Ammon's horn (tissue), 1 donor: ENCODE measurements at places on chromosomes 4 and X.

DNA sequence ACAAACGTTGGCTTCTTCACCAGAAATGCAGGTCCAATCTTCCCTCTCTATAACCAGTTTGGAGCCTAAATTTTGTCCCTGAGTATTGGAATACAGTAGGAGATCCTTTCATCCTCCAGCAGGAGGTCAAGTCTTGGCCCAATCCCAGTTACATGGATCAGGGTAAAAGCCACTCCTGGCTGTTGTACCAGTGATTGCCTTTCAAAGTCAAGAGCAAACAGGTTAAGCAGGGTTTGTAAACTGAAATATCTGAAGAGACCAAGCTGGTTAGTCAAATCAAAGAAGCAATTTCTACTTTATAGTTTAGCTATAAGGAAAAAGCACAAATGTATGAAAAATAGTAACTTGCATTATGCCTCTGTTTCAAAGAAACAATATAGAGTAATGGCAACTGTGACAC lies 329.4 kb downstream of the NAF1 start:
- DNase-seq: no peak

- no peak for DNase-seq
These were observed 29.3 kb upstream of the GPR101 start for GRCh38 chrX:137062915-137063617.

DNA sequence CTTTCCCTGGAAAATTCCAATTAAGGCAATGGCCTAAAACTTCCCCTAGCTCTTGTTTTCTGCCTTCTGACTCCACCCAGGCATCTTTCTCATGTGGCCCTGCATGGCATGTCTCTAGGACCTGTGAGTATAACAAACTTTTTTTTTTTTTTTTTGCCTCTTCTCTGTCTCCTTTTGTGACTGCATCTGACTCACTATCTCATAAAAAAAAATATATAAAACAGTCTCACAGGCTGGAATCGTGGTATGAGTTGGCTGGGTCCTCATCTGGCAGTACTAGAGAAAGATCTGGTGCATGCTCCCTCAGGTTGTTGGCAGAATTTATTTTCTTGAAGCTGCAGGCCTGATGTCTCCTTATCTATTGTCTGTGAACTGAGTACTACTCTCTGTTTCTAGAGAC lies 313.9 kb downstream of the TECRL start:
- no peak for DNase-seq

DNA sequence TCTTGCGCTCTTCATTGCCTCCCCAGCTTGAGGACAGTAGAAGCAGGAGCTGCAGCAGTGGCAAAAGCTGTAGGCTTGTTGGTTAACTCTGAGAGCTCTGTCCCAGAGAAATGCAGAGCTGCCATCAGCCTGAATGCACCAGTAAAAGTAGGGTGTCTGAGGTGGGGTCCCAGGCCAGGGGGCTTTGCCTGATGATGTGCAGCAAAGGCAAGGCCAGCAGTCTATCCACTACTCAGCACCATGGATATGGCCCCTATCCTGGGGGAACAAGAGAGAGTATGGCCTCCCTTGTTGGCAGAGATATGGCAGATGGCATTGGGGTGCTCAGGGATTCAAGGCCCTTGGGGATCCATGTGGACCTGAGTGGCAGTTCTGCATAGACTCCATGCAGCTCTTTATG lies 180.2 kb downstream of the HMGN5 start:
- DNase-seq: no peak

DNA sequence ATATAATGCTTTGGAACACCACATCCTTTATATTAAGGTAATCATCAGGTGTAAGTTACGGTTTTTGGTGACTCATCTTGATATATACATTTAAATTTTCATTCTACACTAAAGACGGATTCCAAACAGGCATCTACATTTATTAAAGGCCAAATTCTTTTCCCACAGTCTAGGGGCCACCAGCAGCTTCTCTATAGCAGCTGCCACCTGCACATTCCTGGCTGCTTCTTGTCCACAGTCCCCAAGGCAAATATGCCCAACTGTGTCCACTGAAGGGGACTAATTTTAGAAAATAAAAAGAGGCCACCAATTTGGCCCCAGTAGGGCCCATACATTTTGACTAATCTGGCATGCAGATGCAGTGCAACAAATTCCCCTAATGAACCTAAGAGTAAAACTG lies 96.6 kb downstream of the EFHC2 start:
- DNase-seq: no peak

- DNase-seq: no peak
These were observed 141.1 kb downstream of the MSL3 start for GRCh38 chrX:11899091-11899490.
